Stimulated activated CD8-positive, alpha-beta memory T cell treated with anti-CD3 and anti-CD28 coated beads, Interleukin-4, amount 100 ng/mL, for 48 hours (primary cell): ENCODE measurements at places on chromosomes 13 and 19.

- no peak for DNase-seq
Observed at GRCh38 chr19:5304486-5304885, 36.1 kb downstream of the PTPRS start.

GRCh38 chr13:112850273-112850672 is 118.7 kb upstream of the MCF2L start:
- DNase-seq = no peak

DNA sequence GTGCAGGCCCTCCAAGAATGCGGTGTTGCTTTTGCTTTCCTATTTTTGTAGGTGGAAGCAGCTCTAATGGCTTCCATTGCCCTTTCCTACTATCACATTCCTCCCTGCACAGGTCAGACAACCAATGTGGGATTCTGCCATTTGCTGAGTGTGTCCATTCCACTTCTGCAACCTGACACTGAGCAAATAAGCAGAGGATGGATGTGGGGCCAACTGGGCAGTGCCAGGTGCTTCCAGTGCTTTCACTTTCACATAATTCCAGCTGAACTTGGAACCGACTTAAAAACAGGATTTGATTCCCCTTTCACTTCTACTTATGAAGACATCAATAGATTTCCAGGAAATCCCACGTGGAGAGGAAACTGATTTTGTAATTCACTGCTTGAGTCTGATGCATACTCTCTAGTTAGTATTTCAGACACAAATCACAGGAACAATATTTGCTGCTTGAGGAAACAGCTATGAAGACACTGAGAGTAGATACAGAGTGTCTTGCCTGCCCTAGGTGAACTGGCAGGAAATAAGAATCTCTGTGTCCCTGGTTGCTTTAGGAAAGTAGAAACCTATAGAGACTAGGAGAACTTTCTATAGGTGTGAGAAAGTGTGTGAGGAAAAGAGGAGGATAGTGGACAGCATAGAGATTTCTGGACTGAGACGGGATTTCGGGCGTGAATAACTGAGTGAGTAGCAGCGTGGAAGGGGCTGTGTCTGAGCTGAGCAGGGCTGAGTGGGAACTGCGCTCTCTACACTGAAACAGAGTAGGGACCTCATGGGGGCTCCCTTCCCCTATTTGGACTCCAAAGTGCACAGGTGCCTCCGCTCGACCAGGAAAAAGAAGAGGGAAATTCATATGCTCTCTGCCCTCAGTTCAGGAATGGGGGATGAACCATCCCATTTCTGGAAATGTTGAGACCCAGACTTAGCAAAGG is 22.5 kb downstream of the LGALS16 start:
- no peak for DNase-seq

GRCh38 chr13:39054112-39054511 is 15.9 kb downstream of the NHLRC3 start:
- DNase-seq = no peak

- DNase-seq = no peak
Observed at GRCh38 chr19:1067341-1067957, 482 bp downstream of the ARHGAP45 start.

DNA sequence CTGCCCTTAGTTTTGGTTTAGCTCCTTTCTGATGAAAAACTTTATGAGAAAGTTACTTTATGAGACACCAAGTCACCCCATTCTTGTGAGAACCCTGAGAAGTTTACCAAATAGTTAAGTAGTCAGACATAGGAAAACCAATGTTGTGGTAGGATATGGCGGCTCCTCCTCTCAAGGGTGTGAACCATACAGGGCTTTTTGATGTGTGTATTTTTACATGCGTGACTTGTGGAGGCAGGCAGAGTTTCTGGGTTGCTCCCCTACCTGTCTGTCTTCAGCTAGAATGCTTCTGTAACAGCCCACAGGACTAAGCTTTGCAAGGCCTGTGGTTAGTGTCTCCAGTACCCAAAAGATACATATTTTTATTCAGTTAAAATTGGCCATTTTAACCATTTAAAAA is 18.3 kb downstream of the UBAC2 start:
- peak; percentile 62 for DNase-seq

GRCh38 chr13:94031609-94032008 is 447.9 kb downstream of the DCT start:
- DNase-seq = no peak

GRCh38 chr19:35722461-35722860 is 4.7 kb downstream of the KMT2B start:
- no peak for DNase-seq

- no peak for DNase-seq
Observed at GRCh38 chr13:19650742-19651141, 17.3 kb downstream of the MPHOSPH8 start.

- DNase-seq = no peak
Observed at GRCh38 chr13:92727118-92727517, 499.5 kb upstream of the GPC6 start.
